HS-27A (cell line): ENCODE measurements at places on chromosomes 11 and 22.

- no peak for DNase-seq
Measured at GRCh38 chr11:11538277-11538960, 83.4 kb downstream of the GALNT18 start.

GRCh38 chr11:6646918-6647679, 8.5 kb downstream of the DCHS1 start:
- no peak for DNase-seq

DNA sequence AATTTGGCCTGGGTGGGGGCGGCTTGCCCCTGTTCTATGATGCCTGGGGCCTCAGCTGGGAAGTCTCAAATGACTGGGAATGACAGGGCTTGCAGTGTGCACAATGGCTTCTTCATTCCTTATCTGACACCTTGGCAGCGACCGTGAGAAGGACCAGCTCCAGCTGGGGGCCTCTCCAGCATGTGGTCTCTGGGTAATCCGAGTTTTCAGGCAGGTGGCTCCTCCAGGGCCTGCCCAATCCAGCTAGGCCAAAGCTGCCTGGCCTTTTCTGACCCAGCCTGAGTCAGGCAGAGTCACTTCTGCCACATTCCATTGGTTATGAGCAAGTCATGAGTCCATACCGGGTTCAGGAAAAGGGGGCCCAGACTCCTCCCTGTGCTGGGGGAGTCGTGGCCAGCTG, 646.0 kb downstream of the OPCML start:
- DNase-seq, result no peak

- no peak for DNase-seq
Measured at GRCh38 chr11:121790430-121790829, 325.6 kb downstream of the BLID start.

DNA sequence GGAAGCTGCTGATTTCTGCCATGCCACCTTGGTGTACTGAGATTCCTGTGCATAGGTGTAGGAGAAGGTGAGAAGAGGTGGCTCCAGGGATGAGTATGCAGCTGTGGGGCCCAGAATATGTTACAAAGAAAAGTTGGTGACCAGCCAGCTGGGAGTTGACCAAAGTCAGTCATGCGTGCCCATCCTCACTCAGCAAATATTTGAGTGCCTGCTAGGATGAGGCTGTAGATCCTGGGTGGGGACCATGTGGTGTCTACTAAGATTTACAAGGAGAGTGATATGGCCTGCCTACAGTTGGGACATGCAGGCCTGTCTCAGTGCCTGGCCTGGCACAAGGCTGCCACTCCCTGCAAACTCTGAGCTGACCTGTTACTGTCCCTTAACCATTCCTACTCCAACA, 19.4 kb downstream of the RNF185 start:
- DNase-seq, result peak; percentile 61

- DNase-seq, result no peak
Measured at GRCh38 chr11:3803726-3804495, 4.4 kb upstream of the PGAP2 start.
